NCI-H2227 treated with DMSO at 0.1 percent for 48 hours (cell line): ENCODE measurements at places on chromosomes 1 and 21.

- no peak for DNase-seq
Measured at GRCh38 chr1:152044386-152044785, 7.6 kb upstream of the S100A11 start.

DNA sequence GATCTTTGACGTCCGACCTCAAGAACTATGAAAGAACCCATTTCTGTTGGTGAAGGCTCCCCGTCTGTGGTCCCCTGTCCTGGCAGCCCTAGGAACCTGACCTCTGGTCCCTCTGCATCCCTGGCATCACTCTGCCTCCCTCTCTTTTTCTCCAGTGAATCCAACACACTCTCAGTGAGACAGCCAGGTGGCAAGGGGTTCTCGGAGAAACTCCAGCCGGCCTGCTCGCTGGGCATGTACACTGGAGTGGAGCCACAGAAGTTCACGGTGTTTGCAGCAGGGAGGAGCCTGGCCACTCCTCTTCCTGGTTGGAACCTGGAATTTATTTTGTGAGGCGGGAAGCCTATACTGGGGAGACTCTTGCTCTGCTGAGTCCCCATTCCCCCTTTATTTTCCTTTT lies 230.2 kb upstream of the AJAP1 start:
- DNase-seq: no peak

- DNase-seq: no peak
Measured at GRCh38 chr21:36707763-36708285, 8.9 kb downstream of the SIM2 start.

DNA sequence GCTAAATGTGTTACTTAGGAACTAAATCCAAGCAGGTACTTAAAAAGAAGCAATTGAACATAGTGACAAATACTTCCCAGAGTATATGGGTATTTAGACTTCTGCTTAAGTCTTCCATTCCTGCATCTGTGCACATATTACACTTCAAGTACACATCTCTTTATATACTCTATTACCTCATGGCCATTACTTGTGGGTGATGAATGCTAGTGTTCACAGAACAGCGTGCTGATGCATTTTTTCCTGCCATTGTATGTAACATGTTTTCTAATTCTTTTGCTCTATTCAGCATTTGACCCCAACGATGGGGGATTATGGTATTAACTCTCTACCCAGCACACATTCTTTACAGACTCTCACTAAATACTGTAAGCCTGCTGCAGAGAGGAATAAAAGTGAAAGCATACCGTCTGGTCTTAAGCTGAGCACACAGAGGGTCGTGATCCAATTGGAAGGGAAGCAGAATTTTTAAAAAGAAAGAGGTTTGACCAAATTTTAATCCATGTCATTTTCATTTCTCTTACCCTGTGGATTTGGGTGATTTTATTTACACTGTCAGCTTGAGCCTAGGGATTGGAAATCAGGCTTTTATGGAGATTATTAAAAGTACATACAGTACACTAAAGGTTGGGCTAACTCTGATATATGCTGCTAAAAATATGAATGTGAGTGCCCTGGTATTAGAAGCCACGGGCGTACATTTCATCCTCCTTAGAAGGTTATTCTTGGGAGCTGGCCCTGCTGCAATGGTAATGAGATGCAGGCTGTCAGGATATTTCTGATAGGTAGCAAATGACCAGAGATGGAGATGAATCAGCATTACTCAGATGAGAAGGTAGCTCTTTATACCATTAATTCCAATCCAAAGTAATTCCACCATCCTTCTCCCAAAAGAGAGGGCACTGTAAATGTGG lies 95.5 kb upstream of the PROX1 start:
- DNase-seq: no peak

GRCh38 chr21:21997390-21998333 lies 999.5 kb downstream of the NCAM2 start:
- no peak for DNase-seq

- no peak for DNase-seq
Measured at GRCh38 chr1:59521456-59521855, 224.6 kb downstream of the FGGY start.

- DNase-seq: peak; percentile 18
Measured at GRCh38 chr1:204207136-204207616, 6.6 kb downstream of the GOLT1A start.

- DNase-seq: no peak
Measured at GRCh38 chr1:198160946-198161614, 4.3 kb downstream of the NEK7 start.

DNA sequence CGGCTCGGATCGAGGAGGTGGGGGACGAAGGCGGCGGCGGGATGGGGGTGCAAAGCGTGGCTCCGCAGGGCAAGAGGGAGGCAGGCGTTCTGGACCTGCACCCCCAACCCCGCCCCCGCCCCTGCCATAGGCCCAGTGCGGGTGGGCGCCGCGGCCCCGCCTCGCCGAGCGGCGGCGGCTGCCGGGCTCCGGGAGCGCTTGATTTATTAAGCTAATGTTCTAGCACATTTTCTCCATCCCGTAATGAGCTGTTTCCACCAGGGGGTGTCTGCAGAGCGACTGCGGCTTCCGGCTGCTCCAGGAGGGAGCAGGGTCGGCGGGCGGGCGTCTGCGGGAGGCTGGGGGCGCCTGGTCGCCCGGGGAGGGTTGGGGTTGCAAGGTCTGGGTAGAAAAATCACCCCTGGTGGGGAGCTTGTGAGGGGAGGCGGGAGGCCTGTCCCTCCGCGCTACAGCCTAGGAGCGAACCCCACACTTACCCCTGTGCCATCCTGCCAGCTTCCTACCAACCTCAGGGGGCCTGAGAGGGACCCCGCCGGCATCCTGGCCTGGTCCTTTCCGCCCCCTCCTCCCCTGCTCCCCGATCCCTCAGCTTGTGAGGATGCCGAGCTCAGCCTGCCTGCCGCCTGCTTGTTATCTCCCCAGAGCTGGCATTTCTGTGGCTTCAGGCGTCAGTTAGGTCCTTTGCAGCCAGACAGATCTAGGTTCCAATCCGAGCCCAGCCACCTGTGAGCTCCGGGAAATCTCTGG lies 48.5 kb upstream of the ACOT11 start:
- DNase-seq: no peak

GRCh38 chr1:185896863-185897262 lies 162.7 kb downstream of the HMCN1 start:
- no peak for DNase-seq

DNA sequence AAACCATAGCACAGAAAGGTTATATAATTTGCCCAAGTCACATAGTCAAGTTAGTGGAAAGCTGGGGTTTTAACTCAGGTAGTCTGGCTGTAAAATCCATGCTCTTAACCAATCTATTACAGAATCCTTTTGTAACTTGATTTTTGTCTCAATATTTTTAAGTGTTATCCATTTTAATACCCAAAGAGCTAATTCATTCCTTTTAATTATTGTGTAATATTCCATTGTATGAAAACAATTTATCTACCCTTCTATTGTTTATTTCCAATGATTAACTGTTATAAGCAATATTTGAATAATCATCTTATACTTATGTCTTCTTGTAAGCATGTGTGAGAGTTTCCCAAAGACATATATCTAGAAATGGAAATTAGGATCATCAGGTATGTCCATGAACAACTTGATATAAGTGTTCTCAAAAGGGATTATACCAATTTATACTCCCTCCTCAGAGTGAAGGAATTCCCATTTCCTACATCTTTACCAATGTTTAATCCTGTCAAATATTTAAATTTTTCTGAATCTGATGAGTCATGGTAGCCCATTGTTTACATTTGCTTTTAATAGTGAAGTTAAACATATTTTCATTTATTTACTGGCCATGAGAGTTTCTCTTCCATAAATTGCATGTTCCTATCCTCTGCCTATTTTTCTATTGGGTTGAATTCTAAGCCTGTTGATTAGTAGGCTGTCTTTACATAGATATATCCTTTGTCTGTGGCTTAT lies 13.9 kb downstream of the TEX50 start:
- no peak for DNase-seq

- no peak for DNase-seq
Measured at GRCh38 chr1:71738910-71739309, 543.4 kb downstream of the NEGR1 start.

GRCh38 chr1:167722152-167722869 lies 529 bp downstream of the MPZL1 start:
- peak; percentile 77 for DNase-seq

- DNase-seq: no peak
Measured at GRCh38 chr1:228160201-228160761, 5.3 kb upstream of the IBA57 start.

DNA sequence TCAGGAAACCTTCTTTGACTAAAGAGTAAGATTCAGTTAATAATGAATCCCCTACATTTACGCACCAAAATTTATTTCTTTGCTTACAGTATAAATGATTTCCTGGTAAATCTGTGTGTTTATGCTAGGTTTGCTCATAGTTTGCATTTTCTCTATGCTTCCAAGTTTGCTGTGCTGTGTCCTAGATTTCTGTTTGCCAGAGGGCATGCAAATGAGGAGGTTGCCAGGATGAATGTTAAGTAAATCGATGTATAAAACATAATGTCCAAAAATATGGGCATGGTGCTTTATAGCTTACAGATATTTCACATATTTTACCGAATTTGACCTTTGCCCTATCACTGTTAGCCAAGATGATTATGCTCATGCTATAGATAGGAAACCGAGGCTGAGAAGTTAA lies 63.8 kb downstream of the TBX19 start:
- DNase-seq: no peak

GRCh38 chr1:180286417-180286816 lies 56.4 kb downstream of the LHX4 start:
- no peak for DNase-seq

- no peak for DNase-seq
Measured at GRCh38 chr1:209721323-209721722, 16.7 kb downstream of the HSD11B1 start.

DNA sequence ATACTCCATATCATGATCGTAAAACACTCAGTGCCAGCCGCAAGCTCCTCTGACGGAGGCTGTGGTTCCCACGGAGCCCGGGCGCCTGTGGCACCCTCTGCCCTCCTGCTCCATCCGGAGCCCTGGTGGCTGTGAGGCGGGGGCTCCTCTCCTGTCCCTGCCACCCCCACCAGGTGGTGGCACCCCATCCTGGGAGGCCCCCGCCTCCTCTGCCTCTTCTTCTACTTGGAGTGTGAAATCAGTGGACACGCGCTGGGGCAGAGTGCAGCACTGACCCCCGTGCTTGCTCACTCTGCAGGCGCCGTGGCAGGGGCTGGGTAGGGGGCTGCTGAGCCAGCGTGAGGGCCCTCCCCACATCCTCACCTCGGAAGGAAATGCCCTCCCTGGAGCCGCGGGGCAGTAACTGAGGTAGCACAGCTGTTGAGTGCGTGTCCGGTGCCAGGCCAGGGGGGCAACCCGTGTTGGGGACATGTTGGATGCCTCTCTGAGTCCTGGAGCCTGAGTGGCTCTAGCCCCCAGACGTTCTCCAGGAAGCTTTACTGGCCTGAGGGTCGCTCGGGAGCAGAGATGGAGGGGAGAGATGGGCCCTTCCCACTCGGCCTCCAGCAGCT lies 58.7 kb upstream of the ABCG1 start:
- no peak for DNase-seq

GRCh38 chr1:59163268-59164092 lies 133.4 kb upstream of the FGGY start:
- DNase-seq: no peak
